ENCODE measurements at places on chromosomes 1 and 21.
A peak's percentile ranks its signal among the peaks of the same experiment; 100 is the strongest.

DNA sequence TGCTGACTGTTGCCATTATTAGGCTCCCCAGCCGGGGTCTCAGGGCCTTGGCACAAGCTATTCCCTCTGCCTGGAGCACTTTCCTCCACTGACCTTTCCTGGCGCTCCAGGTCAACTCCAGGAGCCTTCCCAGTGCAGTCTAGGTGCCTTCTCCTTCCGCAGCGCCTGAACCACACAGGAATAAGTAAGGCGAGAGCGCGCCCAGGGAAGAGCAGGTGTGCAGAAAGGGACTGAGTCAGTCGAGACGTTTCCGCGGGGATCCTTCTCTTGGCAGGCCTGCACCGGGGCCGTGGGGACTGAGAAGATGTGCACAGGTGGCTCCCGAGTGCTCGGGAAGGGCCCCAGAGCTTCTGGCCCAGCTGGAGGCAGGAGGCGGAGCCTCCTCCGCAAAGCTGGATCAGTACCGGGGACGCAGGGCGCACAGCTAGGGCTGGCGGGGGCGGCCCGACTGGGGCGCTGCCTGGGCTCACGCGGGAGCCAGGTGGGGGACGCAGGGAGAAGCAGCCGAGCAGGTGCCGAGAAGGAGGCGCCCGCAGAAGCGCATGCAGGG, 765 bp upstream of the BMP8A start:
- DNase-seq, result no peak

GRCh38 chr21:27464648-27465047, 497.8 kb upstream of the ADAMTS5 start:
- DNase-seq, result no peak

GRCh38 chr1:178300352-178300699, 196.4 kb downstream of the CLEC20A start:
- no peak for DNase-seq

- no peak for DNase-seq
These were observed 16.0 kb upstream of the POU3F1 start for GRCh38 chr1:38062361-38063288.

DNA sequence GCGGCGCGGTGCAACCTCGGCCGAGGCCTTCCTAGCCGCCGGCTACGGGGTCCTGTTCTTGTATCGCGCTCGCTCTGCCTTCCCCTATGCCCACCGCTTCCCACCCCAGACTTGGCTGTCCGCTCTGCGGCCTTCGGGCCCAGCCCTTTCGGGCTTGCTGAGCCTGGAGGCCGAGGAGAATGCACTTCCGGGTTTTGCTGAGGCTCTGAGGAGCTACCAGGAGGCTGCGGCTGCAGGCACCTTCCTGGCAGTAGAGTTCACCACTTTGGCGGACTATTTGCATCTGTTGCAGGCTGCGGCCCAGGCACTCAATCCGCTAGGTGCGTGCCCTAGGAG, 379 bp downstream of the PPCS start:
- no peak for DNase-seq

GRCh38 chr21:33171616-33172169, 58.0 kb upstream of the IFNAR2 start:
- DNase-seq, result no peak

GRCh38 chr1:76336931-76337371, 262.4 kb downstream of the ST6GALNAC3 start:
- no peak for DNase-seq

- no peak for DNase-seq
These were observed 351.3 kb upstream of the SGIP1 start for GRCh38 chr1:66182551-66183178.

DNA sequence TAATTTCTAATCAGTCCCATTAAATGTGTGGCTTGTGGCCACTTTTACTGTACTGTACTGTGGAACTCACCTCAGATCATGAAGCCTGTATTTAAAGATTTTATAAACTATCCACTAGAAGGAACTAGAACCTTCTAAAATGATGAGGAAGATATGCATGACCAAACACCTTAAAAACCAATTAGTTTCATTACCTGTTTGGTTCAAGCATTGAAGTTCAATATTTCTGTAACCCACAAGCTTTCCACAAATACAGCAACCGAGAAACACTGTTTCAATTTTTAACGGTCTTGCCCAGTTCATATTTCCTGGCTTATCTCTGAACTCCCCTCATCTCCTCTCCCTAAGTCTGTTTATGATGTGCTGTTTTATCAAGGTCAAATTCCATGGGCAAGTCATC, 264.3 kb upstream of the PLD5 start:
- no peak for DNase-seq

DNA sequence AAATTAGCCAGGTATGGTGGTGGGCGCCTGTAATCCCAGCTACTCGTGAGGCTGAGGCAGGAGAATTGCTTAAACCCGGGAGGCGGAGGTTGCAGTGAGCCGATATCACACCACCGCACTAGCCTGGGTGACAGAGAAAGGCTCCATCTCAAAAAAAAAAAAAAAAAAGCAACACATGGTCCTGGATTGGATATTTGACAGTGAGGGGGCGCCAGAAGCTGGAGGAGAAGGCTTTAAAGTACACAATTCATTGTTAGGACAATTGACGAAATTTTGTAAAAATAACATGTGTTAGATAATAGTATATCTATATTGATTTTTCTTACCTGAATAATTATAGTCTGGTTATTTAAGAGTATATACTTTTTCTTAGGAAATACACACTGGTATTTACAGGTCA, 50.2 kb upstream of the USP25 start:
- no peak for DNase-seq

GRCh38 chr1:116666187-116667077, 1.1 kb downstream of the IGSF3 start:
- DNase-seq, result no peak

DNA sequence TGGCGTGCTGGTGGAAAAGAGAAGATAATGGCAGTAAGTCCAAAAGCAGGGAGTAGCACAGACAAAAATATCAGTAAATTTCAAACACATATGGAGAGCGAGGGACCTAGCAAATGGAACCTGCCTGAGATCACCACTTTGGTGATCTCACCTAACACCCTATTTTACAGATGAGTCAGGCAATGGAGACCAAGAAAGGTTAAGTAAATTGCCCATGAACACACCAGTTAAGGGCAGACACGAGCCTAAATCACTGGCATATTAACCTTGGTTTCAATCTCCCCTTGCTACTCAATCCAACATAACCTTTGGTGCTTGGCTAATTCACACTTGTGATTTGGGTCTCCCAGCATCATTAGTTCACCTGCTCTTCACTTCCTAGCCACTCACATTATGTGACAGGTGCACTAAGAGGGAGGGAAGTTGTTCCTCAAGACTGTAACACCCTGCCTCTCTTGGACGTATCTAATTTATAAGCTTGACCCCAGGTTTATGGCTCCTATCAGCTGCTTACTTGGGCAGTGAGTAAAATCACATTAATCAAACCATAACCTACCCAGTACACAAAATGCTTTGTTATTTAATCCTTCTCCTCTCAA, 11.5 kb downstream of the ZNF697 start:
- no peak for DNase-seq

DNA sequence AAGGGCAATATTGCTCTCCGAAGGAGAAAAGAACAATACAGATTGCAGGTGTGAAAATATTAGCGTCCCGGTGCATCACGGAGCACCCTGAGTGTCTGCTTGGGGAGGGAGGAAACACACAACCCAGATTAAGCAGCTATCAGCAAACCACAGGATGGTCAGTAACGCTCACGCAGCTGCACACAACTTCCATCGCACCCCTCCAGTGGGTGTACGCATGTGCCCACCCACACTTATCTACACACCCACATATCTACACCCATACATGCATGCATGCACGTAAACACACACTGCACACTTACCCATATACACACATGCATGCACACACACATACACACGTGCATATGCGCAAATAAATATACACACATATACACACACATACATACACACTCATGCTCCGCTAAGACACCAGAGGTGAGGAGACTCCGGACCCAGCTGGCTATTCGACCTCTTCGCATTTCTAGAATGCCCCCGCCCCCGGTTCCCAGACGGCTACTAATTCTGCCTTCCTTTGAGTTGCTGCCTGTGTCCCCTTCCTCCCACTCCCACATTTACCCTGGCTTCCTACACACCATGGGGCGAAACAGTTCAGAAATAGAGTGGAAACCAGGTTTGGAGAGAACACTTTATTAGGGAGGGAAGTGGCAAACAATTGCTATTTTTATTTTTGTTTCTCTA, 26.2 kb downstream of the ITPKB start:
- DNase-seq, result no peak

GRCh38 chr1:2231532-2232254, 3.6 kb downstream of the SKI start:
- DNase-seq, result peak; percentile 54

GRCh38 chr1:30649321-30649991, 73.9 kb downstream of the MATN1 start:
- DNase-seq, result peak; percentile 99

DNA sequence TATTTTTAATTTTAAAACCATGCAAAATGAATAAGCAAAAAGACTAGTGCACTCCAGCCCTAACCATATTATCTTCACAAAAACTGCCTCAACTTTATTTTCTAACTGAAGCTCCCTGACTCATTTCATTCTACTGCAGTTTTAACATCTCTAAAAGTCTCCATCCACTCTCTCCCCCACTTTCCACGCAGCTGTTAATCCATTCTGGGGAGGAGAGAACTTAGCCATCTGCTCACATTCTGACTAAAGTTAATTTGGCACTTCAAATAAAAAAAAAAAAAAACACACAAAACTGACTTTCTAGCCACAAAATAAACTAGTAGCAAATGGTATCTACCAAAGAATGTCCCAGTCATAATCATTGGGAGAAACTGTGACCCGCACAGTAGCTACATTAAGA, 5.4 kb upstream of the MYBPHL start:
- no peak for DNase-seq

DNA sequence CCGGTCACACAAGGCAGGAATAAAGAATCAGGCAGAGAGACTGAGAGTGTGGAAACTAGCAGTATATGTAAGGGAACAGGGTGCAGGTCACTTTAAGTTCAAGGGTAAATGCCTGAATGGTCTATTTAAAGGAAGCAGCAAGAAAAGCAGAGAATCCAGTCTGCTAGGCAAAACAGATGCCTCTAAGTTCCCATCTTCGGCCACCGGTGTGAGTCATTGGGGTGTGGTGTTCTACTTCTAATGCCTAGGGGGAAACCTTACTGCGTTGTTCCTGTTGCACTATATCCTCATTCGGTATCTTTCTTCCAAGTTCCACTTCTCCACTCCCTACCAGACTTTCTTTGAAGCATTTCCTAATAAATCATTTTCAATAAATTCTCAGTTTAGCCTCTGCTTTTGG, 259.9 kb downstream of the HHIPL2 start:
- peak; percentile 42 for DNase-seq

GRCh38 chr1:66873111-66873510, 51.5 kb downstream of the DNAI4 start:
- no peak for DNase-seq

DNA sequence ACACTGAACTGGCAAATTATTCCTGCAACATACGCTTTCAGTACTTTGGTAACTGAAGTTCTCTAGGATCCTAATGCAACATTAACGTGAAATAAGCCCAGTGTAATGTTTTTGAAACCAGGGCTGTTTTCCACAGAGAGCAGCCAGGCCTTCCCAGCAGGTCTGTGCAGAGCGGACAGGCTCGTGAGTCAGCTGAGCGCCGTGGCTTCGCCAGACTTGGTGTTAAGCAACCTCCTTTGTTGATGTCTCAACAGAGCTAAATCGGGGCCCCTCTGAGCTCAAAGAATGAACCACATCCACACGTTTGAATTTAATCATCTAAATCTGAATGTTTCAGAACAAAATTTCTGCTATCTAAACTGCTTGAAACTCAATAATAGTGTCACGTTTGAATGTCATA, 181.8 kb upstream of the FMN2 start:
- no peak for DNase-seq

GRCh38 chr1:160884579-160884978, 401 bp downstream of the ITLN1 start:
- DNase-seq, result no peak

DNA sequence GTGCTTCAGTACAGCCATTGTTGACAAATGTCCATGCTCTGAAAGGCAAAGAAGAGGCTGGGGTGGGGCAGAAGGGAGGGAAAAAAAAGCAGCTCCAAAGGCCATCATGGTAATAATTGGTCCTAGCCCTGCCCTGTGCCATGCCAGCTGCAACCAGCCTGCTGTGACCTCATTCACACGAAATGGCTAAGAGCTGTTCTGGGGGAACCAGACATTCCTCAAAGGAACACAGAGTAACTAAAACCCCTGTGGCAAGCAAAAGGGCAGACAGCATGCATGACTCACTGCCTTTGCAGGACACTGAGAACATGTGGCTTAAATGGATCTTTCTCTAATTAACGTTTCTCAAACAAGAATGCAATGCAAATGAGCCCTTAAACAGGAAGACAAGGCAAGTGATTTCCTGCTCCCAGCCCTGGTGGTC, 42.3 kb downstream of the STYXL2 start:
- DNase-seq, result no peak

- DNase-seq, result no peak
These were observed 211.7 kb upstream of the PTGFR start for GRCh38 chr1:78279051-78279450.

- DNase-seq, result no peak
These were observed 26.4 kb upstream of the LRIG2 start for GRCh38 chr1:113046569-113046968.

GRCh38 chr1:207428783-207429182, 25.3 kb upstream of the CR2 start:
- DNase-seq, result no peak

DNA sequence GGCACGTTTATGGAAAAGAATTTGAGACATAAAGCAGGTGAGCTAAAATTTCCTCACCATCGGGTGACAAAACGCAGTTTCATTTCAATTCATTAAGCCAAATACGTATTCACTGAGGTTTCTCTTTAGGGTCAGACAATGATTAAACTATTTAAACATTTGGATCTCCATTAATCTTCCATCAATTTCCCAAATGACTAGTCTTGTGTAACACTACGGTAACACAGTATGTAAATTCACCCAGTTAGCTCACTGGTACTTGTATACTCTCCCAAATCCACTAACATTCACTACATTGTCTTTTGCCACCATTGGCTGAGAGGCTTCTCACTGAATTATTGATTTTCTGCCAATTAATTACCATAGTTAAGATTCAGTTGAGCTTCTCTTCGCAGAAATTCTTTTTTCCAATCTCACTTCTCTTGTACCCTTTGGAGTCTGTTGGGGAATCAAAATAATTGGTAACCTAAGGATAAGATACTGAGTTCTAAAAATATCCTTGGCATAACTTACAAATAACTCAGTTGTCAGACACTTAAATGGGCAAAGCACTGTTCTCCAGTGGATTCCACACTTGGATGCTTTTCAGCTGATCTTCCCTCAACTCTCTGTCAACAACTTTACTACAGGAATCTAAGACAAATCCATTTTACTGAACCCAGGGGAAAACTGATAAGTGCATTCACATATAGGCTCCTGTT, 40.7 kb downstream of the SIPA1L2 start:
- no peak for DNase-seq
